Activated T-helper 1 cell treated with anti-CD3 and anti-CD28 coated beads, Interleukin-12 subunit alpha, Interleukin-12 subunit beta, Interleukin-2, Interleukin-4 antibody, amounts not matched to agents 30 ng/mL and 10 ng/mL and 1 ng/mL, durations not matched to agents 14 hours and 24 hours and 36 hours (primary cell): ENCODE measurements at places on chromosomes 5 and 9. TPM values are rescaled to one million over a fixed set of nuclear protein-coding genes. Genes with fewer than 3 reads are reported as not detected.
A peak's percentile ranks its signal among the peaks of the same experiment; 100 is the strongest.

The CORO2A gene
- total RNA-seq, result 1.3 TPM in 2 replicates

The PFN3 gene
- not detected in 2 replicates for total RNA-seq

DNA sequence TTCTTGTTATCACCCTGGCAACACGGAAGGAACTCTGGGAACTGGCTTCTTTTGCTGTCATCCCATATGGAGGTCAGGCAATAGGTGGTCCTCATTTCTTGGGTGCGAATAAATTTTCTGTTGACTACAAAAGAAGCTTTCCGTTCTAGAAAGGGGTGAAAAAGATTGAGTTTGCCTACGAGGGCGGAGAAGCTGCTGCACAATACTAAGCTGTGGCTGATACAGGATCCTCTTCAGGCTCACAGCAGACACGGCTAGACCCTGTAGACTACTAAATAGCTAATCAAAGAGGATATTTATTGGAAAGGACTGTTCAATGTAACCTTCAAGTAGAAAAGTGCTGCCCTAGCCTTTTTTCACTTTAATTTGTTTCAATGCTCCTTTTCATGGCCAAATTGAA lies 58.1 kb downstream of the TJP2 start:
- no peaks in the 10 kb centered on the region for H3K27me3 ChIP-seq
- no peaks in the 10 kb centered on the region for H3K4me1 ChIP-seq
- H3K27ac ChIP-seq, result no peak overlapping the region

DNA sequence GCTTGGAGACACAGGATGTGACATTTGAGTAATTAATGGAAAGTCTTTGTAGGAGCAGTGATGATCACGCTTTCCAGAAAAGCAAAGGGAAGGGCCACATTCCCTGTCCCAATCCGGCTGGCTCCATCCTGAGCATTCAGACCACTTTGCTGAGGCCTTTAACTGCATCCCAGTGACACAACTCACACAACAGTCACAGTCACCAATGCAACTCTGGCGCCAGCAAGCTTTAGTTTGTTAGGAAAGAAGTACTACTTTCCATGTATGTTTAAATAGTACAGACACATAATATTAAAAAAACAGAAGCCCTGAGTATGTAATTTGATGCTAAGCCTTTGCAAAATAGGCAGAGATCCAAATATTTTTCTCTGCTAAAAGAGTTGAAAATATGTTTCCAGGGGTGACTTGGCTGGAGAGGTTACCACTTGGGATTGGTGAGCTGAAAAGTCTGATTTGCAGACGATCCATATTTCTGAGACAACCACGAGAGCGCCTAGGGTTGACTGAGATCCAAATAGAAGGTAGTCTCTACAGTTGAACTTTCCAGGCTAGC lies 31.7 kb upstream of the GAS1 start:
- H3K27me3 ChIP-seq, result no peaks in the 10 kb centered on the region
- no peak for DNase-seq
- no peak overlapping the region for H3K4me3 ChIP-seq
- no peaks in the 10 kb centered on the region for H3K36me3 ChIP-seq
- no peaks in the 10 kb centered on the region for H3K4me1 ChIP-seq
- no peak overlapping the region for H3K27ac ChIP-seq

DNA sequence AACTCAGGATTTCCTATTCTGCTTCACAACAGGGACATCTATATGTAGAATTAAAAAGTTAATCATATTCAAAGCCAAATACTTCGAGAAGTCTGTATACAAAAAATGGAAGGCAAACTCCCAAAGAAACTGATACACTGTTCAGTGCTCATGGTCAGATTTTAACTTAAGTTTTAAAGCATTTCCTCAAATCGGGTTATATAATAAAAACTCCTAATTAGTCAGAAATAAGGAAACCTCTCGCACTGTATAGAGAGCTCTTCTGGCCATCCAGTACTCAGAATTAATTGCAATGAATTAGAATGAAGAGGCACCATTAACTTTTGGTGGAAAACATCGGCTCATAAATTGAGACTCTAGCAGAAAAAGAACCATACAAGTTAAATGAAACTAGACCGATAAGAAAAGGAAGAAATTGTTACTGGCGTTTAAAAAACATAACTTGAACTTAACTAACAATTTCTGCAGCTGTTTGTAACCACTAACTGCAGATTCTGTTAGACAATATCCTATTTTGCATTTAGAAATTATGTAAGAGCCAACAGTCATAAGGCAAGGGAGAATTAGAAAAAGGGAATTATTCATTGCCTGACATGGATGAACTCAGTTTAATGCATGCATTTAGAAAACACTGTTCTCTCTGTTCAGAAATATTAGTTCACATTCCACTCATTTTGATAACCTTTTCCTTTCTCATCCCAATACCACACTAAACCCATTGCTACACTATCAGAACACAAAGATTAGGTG lies 96.6 kb downstream of the FNBP1 start:
- H3K4me1 ChIP-seq, result peaks cover 43% of the 10 kb centered on the region
- no peak for DNase-seq
- H3K4me3 ChIP-seq, result peak overlapping the region; percentile 5
- H3K27me3 ChIP-seq, result no peaks in the 10 kb centered on the region
- peaks cover 47% of the 10 kb centered on the region for H3K36me3 ChIP-seq

GRCh38 chr9:88739373-88739772 lies 204.4 kb downstream of the NXNL2 start:
- no peaks in the 10 kb centered on the region for H3K36me3 ChIP-seq
- no peak overlapping the region for H3K4me3 ChIP-seq
- H3K27me3 ChIP-seq, result peaks cover 5% of the 10 kb centered on the region

GRCh38 chr5:122391621-122392020 lies 79.6 kb downstream of the SNCAIP start:
- peaks cover 2% of the 10 kb centered on the region for H3K27me3 ChIP-seq

- no peak overlapping the region for H3K4me3 ChIP-seq
- no peak for DNase-seq
- no peak overlapping the region for H3K27ac ChIP-seq
- no peaks in the 10 kb centered on the region for H3K27me3 ChIP-seq
- no peaks in the 10 kb centered on the region for H3K4me1 ChIP-seq
These were observed 8.6 kb downstream of the ZFP62 start for GRCh38 chr5:180852495-180852894.

DNA sequence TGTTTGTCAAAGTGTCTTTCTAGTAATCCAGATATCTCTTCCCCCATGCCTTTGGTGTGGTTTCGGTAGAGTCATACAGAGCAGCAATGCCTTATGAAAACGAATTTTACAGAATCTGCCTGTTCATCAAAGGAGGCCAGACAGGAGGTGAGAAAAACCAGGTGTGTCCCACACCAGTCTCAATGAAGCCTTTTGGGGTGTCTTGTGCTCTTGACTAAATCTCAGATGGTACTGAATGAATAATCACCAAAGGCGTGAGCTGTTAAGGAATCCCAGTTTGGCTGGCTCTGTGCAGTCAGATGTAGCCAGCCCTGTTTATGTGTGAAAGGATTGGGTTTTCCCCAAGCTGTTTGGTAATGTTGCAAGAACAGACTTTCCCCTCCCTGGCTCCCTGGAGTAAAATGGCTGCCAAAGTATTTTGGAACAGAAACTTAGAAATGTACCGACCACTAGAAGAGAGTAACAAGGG lies 70.8 kb upstream of the CDKN2B start:
- H3K4me3 ChIP-seq, result peak overlapping the region; percentile 56
- H3K36me3 ChIP-seq, result peaks cover 25% of the 10 kb centered on the region
- H3K27ac ChIP-seq, result peak overlapping the region; percentile 78
- H3K4me1 ChIP-seq, result peaks cover 54% of the 10 kb centered on the region
- H3K27me3 ChIP-seq, result peaks cover 17% of the 10 kb centered on the region

DNA sequence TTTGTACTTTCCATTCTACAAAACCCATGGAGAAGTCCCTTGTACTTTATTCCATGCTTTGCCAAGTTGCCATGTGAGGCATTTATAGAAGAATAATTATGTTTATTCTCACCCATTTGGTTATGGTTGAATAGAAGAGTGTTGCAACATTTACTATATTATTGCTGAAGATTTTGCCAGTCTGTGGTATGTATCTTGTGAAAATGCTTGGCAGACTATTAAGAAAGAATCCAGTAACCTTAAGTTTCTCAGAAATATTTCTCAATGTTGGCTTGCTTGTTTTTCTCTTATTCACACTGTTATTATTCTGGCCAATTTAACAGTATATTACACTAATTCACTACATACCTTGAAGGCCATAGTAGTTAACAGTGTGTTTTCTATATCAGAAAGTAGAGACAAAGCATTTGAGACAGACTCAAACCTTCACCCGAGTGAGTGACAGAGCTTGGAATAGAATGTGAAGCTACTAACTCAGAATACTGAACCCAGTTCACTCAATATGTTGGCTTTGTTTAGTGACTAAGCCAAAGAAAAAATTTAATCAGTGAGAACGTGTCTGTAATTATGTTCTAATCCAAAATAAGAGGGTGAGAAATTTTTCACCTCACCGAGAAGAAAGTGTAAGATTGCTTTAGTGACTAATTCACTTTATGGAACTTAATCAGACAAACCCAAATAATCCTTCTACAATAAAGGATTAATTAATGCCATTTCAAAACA lies 184.4 kb downstream of the CWC27 start:
- H3K4me3 ChIP-seq, result no peak overlapping the region
- H3K27me3 ChIP-seq, result no peaks in the 10 kb centered on the region
- no peak overlapping the region for H3K27ac ChIP-seq
